Vagina (tissue), 2 donors: ENCODE measurements at places on chromosomes 6 and 20. TPM values are rescaled to one million over a fixed set of nuclear protein-coding genes. Genes with fewer than 3 reads are reported as not detected.

Gene C20orf141
- total RNA-seq = not detected

Gene WFDC5
- 6.1 TPM for total RNA-seq

Gene GPX5
- not detected for total RNA-seq

Gene TSPO2
- total RNA-seq = not detected

Gene GGT7
- total RNA-seq = 18.9 TPM

Gene TP53INP2
- 14.5 TPM for total RNA-seq

Gene CD40
- 24.6 TPM for total RNA-seq

Gene CD24
- 86.9 TPM for total RNA-seq

Gene SEC23B
- 30.7 TPM for total RNA-seq

Gene SCUBE3
- 0.49 TPM for total RNA-seq

Gene CRISP2
- not detected for total RNA-seq

Gene EDN3
- 220 TPM for total RNA-seq

Gene STMND1
- total RNA-seq = not detected

Gene HTR1B
- not detected for total RNA-seq

Gene PRL
- not detected for total RNA-seq

Gene MYLK4
- total RNA-seq = 0.74 TPM

Gene TCF15
- not detected for total RNA-seq

Gene OR12D3
- total RNA-seq = not detected

Gene SOX18
- 57.2 TPM for total RNA-seq

Gene KCNQ2
- total RNA-seq = 1.2 TPM

Gene IRF4
- total RNA-seq = 2.9 TPM

Gene PRSS35
- total RNA-seq = not detected

Gene BPIFB4
- total RNA-seq = not detected

Gene SIRPG
- total RNA-seq = not detected

Gene CYB5R4
- 4.9 TPM for total RNA-seq

Gene REPS1
- 96.5 TPM for total RNA-seq

Gene ARG1
- total RNA-seq = not detected

Gene TMEM170B
- total RNA-seq = 2.5 TPM

Gene BMP2
- total RNA-seq = 8.6 TPM

Gene FOXS1
- total RNA-seq = not detected

Gene CST2
- total RNA-seq = not detected

Gene FAXC
- 6.6 TPM for total RNA-seq

Gene RAD21L1
- not detected for total RNA-seq

Gene FAM135A
- 67.3 TPM for total RNA-seq
